Natural killer cell (primary cell): ENCODE measurements at places on chromosomes 3 and 15. TPM values are rescaled to one million over a fixed set of nuclear protein-coding genes. Genes with fewer than 3 reads are reported as not detected.

Gene SLC2A2
- total RNA-seq: not detected

DNA sequence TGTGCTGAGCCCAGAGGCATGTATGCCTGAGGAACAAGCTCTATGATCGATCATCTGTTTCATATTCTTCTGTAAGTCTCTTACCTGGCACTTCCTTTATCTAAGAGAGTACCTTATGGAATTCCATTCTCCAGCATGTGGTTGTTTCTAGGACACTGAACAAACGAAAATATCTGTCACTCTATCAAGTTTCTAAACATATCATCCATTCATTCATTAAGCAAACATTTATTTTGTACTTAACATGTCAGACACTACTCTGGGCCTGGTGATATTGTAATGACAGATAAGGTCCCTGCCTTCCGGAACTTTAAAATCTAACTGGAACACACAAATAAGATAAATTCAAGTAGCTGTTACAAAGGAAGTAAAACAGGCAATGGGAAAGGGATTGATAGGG is 477.1 kb downstream of the IGSF11 start:
- no peak for DNase-seq

GRCh38 chr15:95302206-95302605 is 1028.3 kb upstream of the NR2F2 start:
- no peak for DNase-seq

DNA sequence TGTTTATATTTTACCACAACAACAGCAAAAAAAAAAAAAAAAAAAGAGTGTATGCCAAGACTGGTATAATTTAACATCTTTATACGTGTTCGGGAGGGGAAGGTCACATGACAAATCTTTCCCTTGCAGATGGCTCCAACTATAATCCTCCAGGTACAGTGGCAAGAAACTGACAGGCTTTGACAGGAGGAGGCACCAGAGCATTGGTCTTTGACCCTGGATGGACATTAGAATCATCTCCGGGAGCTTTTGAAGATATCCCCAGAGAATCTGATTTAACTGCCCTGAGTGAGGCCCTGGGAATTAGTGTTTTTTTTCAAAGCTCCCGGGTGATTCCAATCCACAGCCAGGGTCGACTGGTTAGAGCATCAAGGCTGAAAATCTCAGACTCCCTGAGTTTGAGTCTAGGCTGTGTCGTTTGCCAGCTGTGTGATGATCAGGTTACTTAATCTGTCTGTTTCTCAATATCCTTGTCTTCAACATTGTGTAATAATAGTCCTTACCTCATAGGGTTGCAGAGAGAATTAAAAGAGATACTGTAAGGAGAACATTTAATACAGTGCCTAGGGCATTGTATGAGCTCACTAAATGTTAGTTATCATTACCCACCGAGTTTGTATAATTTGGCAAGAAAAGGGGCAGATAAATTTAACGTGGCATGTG is 8.9 kb upstream of the SEMA5B start:
- DNase-seq: no peak
